ENCODE measurements at places on chromosomes 13 and 19. TPM values are rescaled to one million over a fixed set of nuclear protein-coding genes. Genes with fewer than 3 reads are reported as not detected.

Gene ZNF599
- 7.1 TPM for total RNA-seq

- no peak overlapping the region for H3K27ac ChIP-seq
- DNase-seq, result no peak
- H3K4me3 ChIP-seq, result no peak overlapping the region
- H3K4me1 ChIP-seq, result no peaks in the 10 kb centered on the region
- no peaks in the 10 kb centered on the region for H3K27me3 ChIP-seq
Measured at GRCh38 chr19:8566855-8567254, 10.4 kb downstream of the MYO1F start.

DNA sequence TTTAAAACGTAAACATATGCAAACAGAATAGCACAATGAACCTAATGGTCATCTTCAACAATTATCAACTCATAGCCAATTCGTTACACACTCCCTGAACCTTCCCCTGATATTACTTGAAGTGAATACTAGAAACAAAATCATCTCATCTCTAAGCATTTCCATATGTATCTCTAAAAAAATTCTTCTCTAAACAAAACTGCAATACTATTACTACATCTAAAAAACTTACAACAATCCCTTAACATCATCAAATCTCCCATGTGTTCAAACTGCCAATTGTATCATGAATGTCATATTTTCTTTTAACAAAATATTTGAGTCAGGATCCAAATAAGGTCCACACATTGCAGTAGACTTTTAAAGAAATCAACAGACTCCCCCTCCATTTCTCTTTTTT, 61.4 kb downstream of the FRY start:
- no peak overlapping the region for H3K4me3 ChIP-seq
- H3K27me3 ChIP-seq, result no peaks in the 10 kb centered on the region

DNA sequence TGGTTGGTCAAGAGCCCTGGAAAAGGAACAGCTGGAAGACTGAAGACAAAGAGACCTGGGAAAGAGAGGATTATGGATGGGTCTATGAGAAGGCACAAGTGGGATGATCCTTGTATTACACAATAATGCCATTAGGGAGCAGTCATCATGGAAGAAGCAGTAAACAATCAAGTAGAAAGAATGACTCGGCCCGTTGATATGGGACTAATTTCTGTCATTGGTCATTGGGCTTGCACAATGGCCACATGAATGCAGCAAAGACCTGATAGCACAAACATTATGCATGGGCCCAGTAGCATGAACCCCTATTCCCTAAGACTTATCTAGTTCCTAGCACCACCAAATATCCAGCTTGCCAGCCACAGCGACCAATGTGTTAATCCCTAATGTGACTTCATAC, 390.3 kb upstream of the ZNF507 start:
- H3K27ac ChIP-seq, result no peak overlapping the region
- no peak for DNase-seq
- H3K4me3 ChIP-seq, result no peak overlapping the region
- H3K4me1 ChIP-seq, result peaks cover 13% of the 10 kb centered on the region
- no peaks in the 10 kb centered on the region for H3K36me3 ChIP-seq
- H3K27me3 ChIP-seq, result no peaks in the 10 kb centered on the region

DNA sequence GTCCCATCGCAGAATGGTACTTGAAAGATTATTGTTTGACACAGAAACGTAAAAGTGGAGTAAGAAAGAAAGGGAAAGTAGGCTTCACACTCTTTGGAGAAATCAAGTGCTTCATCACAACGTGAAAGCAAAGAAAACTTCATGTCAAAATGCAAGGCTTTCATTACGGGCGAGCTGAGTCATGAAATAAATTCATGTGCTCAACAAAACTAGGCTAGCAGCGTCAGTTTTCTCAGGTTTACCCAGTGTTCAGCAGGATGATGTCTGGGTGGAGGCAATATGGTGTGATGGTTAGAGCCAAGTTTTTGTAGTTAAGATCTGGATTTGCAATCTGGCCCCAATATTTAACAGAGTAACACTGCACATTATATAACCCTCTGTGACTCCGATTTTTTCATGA, 128.0 kb downstream of the TRPC4 start:
- no peaks in the 10 kb centered on the region for H3K4me1 ChIP-seq
- no peak overlapping the region for H3K27ac ChIP-seq
- no peaks in the 10 kb centered on the region for H3K27me3 ChIP-seq
- no peaks in the 10 kb centered on the region for H3K36me3 ChIP-seq
- DNase-seq, result no peak

Gene LPAR2
- total RNA-seq, result 1.2 TPM

Gene ZNF471
- 10.6 TPM for total RNA-seq

Gene ADGRE3
- total RNA-seq, result not detected

DNA sequence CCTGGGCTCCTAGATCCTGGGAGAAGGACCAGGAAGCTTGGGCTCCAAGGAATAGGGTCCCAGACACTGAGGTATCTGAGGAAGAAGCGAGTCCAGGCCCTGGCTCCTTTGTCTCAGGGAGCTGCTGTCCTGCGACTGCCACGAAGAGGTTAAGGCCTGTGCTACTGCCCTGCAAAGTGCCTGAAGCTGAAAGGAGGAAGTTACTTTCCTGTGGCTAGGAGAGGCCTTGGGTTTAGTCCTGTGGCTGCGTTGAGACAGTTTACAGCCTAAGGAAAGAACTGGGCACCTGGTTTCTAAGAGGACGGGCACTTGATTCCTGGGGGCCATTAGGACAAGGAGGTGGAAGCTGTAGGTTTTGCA, 2.8 kb downstream of the MYADM start:
- H3K36me3 ChIP-seq, result peaks cover 17% of the 10 kb centered on the region
- peaks cover 40% of the 10 kb centered on the region for H3K4me1 ChIP-seq
- peak overlapping the region; percentile 92 for H3K4me3 ChIP-seq
- H3K27ac ChIP-seq, result peak overlapping the region; percentile 98

- H3K27me3 ChIP-seq, result no peaks in the 10 kb centered on the region
- H3K27ac ChIP-seq, result no peak overlapping the region
- no peaks in the 10 kb centered on the region for H3K36me3 ChIP-seq
- peaks cover 14% of the 10 kb centered on the region for H3K4me1 ChIP-seq
Measured at GRCh38 chr19:28881616-28882015, 331.3 kb downstream of the UQCRFS1 start.

DNA sequence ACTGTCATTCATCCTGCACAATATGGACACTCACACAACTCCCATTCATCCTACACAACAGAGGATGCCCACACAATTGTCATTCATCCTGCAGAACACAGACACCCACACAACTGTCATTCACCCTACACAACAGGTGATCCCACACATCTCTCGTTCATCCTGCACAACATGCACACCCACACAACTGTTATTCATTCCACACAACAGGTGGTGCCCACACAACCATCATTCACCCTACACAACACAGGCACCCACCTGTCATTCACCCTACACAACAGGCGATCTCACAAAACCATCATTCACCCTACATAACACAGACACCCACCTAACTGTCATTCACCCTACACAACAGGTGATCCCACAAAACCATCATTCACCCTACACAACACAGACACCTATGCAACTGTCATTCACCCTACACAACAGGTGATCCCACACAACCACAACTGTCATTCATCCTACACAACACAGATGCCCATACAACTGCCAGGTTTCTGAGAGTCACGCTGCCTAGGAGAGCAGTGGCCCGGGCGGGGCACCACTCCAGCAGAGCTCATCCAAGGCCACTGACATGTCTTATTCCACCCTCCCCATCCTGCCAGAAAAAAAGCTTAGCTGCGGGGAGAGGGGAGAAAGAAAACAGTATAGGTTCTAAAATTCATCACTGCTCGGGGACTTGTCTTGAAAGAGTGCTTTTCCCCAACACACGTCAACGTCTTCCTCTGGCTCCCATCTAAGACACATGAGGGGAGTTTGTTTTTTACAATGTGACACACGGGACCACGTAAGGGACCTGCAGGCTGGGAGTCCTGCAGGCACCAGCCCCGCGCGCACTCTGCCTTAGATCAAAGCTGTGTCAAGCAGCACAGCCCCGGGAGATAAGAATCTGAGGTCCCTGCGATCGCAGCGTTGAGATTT, 44.0 kb downstream of the KLF2 start:
- no peak for DNase-seq
- no peak overlapping the region for H3K27ac ChIP-seq
- H3K4me3 ChIP-seq, result no peak overlapping the region
- no peaks in the 10 kb centered on the region for H3K27me3 ChIP-seq
- H3K4me1 ChIP-seq, result peaks cover 27% of the 10 kb centered on the region

- peak overlapping the region; percentile 43 for H3K4me3 ChIP-seq
- peaks cover 49% of the 10 kb centered on the region for H3K4me1 ChIP-seq
- no peak for DNase-seq
- H3K27ac ChIP-seq, result no peak overlapping the region
- no peaks in the 10 kb centered on the region for H3K36me3 ChIP-seq
Measured at GRCh38 chr19:2291185-2291751, 9.3 kb upstream of the PEAK3 start.

Gene FUT3
- total RNA-seq, result not detected

Gene ZNF793
- 5.8 TPM for total RNA-seq
